ENCODE measurements at places on chromosomes 5 and 9.

DNA sequence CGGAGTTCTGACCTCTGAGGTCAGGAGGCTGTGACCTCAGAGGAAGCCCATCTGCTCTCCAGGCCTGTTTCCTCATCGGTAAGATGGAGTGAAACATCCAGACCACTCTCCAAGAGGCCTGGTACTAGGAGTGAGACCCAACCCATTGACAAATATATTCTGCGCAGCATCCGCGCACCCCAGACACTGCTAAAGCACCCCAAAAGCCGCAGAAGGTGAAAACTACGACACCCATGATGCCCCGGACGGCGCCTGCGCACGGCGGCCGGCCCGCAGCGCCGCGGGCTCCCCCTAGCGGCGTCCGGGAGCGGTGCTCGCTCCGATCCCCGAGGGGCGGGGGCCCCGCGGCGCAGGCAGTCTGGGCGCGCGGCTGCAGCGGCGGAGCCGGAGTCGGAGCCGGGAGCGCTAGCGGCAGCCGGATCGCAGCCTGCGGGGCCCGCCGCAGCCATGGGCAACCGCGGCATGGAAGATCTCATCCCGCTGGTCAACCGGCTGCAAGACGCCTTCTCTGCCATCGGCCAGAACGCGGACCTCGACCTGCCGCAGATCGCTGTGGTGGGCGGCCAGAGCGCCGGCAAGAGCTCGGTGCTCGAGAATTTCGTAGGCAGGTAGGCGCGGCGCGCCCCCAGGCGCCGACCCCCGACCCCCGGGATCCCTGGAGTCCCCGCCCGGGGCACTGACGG is at the start of gene DNM1:
TSS of gene DNM1 (plus strand) at position 356 of the 683 bp plus-strand sequence. CDS start at position 448, 92 bp downstream.
- peak; percentile 75 for DNase-seq

- no peak for DNase-seq
Observed at GRCh38 chr9:79573412-79573923, 1.7 kb downstream of the TLE4 start.

DNA sequence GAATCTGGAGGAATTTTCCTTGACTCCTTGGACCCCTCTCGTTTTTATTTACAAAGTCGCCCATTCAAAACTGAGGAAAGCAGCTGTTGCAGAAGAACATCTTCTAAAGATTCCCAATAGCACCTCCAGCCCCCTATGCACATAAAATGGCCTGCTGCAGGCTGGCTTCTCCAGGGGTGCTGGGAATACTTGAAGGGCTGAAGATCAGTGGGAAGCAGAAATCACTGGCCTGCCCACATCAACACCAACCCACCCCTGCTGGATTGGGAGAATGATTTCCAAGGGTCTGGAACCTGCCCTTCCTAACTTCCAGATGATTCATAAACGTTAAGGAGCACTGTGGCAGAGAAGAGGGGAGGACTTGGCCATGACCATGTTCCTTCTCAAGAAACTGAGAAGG is 3.0 kb upstream of the FOXE1 start:
- no peak for DNase-seq

DNA sequence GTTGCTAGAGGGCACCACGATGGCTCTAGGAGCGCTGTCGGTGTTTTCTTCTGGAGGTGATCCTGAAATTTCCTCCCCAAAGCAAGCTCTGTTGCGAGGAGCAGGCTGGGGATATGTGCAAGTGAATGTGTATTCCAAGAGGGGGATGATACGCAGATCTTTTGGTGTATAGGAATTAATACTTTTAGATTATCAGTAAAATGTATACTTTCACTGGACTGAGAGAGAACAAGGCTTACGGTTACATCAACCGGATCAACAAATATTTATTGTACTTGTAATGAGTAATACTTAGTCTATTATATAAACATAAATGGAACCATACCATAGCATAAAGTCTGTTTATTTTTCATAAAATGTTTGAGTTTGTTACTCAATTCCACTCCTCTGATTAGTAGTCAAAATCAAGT is 632 bp upstream of the PRKAA1 start:
- no peak for DNase-seq

- DNase-seq, result no peak
Observed at GRCh38 chr5:151480384-151481293, 33.2 kb downstream of the SLC36A1 start.

GRCh38 chr5:174699131-174699530 is 25.3 kb upstream of the MSX2 start:
- DNase-seq, result no peak

- no peak for DNase-seq
Observed at GRCh38 chr9:137642118-137642601, 23.4 kb downstream of the EHMT1 start.

DNA sequence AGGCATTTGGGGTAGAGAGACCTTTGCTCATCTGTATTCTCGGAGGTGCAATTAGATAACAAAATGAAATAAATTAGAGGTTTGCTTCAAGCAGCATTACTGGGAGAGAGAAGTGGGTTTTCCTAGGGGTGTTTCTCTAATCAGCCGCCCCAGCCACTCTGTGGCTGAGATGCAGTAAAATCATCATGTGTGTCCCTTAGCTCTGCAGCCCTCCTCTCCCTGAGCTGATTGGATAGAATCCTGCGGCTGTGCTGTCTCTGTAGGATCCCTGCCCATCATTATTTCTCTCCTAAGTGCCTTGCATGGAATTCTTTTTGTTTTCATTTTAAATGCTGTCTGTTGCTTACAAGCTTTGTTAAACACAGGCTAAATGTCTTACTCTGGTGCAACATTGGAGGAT is 171.4 kb downstream of the SH3GL2 start:
- no peak for DNase-seq

GRCh38 chr5:40521108-40521785 is 158.5 kb upstream of the PTGER4 start:
- DNase-seq, result no peak

GRCh38 chr5:132661231-132662003 is 3.4 kb downstream of the IL13 start:
- peak; percentile 34 for DNase-seq

DNA sequence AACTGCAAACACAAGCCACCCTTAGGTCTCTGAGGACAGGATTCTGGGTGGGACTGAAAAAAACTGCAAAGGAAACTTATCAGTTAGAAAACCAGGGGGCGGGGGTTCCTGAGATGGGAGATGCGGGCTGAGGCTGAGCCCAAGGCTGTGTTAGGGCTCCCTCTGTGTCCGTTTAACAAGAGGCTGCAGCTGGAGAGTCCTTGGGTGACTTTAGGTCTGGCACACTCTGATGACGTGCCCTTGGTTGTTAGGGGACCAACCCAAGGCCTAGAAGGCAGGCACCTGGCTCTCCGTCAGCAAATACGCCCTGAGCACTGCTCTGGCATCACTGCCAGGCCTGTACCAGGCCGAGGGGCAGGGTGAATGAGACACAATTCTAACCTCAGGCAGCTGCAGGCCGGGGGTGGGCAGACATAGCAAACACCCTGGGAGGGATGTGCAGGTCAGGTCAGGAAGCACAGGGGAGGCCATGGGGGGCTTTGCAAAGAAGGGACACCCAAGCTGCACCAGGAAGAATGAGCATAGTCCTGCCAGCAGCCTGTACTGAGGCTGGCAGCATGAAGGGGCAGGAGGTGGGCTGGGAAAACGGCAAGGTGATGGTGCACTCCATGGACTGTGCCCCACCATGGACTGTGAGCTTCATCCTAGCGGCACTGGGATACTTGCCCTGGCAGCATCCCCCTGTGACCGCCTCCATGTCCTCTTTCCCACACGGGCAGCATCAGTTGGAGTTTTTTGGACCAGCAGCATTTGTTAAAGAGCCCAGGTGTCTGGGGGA is 137.9 kb downstream of the GABBR2 start:
- no peak for DNase-seq

GRCh38 chr9:73146111-73146815 is 5.4 kb upstream of the ANXA1 start:
- DNase-seq, result no peak

DNA sequence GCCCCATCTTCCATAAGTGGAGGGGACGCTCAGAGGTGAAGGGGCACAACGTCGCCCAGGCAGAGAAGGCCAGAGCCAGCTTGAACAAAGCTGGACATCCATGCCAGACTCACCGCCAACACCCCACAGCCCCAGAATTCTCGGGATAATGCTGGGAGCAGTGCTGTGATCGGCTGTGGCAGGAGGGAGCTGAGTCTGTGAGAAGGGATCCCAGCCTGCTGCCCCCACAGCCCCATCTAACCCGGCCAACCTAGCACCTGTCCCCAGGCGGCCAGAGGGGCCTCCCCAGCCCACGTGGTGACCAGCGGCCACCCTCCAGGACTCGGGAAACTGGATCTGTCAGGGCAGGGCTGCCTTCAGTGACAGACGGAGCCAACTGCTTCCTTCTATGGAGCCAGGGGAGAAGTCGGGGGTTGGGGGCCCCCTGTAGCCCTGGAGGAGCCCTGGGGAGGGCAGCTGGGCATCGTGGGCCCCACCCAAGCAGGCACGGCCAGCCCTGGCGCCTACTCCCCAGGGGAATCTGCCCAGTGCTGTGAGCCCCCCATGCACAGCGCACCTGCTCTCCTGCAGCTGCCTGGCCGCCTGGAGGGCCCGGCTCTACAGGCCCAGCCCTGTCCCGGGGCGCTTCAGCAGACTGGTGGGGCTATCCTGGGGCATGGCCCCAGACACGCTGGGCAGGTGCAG is 6.0 kb downstream of the BRD3 start:
- DNase-seq, result no peak

GRCh38 chr5:114362197-114362976 is 517 bp downstream of the KCNN2 start:
- no peak for DNase-seq

GRCh38 chr9:2459756-2460155 is 161.8 kb upstream of the VLDLR start:
- no peak for DNase-seq

- no peak for DNase-seq
Observed at GRCh38 chr9:33198165-33198564, 31.0 kb upstream of the B4GALT1 start.

- DNase-seq, result no peak
Observed at GRCh38 chr9:121359351-121360294, 10.4 kb downstream of the STOM start.

- DNase-seq, result no peak
Observed at GRCh38 chr9:93459432-93459847, 6.1 kb upstream of the FAM120AOS start.

- DNase-seq, result no peak
Observed at GRCh38 chr9:4435197-4435596, 55.1 kb upstream of the SLC1A1 start.

GRCh38 chr5:108983461-108984092 is 235.9 kb downstream of the FER start:
- no peak for DNase-seq

DNA sequence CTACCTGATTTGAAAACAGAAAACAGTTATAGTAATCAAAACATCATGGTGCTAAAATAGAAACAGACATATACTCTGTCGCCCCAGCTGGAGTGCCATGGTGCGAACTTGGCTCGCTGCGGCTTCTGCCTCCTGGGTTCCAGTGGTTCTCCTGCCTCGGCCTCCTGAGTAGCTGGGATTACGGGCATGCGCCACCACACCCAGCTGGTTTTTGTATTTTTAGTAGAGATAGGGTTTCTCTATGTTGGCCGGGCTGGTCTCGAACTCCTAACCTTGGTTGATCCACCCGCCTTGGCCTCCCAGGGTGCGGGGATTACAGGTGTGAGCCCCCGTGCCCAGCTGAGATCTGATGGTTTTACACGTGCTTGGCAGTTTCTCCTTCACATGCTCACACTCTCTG is 495.9 kb downstream of the ANXA1 start:
- no peak for DNase-seq

DNA sequence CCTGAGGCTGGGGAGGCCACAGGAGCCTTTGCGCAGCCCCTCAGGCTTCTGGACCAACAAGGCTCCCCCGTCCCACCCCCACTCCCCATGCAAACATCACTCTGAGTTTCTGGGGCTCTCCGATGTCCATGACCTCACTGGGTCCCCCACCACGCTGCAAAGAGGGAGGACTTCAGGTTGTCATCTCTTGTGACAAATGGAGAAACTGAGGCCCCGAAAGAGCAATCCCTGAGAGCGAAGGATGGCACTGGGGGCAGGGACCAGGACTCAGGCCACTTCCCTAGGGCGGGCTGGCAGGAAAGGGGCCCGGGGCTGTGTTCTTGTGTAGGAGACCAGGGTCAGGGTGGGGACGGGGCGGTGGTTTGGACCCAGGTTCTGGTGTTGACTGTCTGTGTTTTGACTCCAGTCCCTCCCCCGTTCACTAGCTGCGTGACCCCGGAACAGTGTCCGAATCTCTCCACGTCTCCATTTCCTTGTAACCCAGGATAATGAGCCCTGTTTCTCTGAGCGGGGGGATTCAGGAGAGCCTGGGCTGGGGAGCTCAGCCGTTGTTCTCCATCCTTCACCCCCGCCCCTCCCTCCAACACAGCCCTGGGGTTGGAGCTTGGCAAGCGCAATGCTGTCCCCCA is 13.9 kb downstream of the FIBCD1 start:
- DNase-seq, result no peak

GRCh38 chr5:178186427-178186826 is 744 bp downstream of the GMCL2 start:
- DNase-seq, result no peak

GRCh38 chr5:163193886-163194285 is 243.5 kb upstream of the CCNG1 start:
- no peak for DNase-seq

Measured in activated naive CD8-positive, alpha-beta T cell treated with anti-CD3 and anti-CD28 coated beads, Interleukin-2, amount 50 U/mL, for 24 hours (primary cell).